SW 1271 (cell line): ENCODE measurements at places on chromosomes 1 and 21.

GRCh38 chr1:241844593-241844992, 3.4 kb upstream of the EXO1 start:
- DNase-seq, result no peak

- no peak for DNase-seq
Measured at GRCh38 chr1:89354205-89354604, 9.7 kb upstream of the GBP6 start.

GRCh38 chr1:221778125-221778524, 36.2 kb upstream of the DUSP10 start:
- no peak for DNase-seq

DNA sequence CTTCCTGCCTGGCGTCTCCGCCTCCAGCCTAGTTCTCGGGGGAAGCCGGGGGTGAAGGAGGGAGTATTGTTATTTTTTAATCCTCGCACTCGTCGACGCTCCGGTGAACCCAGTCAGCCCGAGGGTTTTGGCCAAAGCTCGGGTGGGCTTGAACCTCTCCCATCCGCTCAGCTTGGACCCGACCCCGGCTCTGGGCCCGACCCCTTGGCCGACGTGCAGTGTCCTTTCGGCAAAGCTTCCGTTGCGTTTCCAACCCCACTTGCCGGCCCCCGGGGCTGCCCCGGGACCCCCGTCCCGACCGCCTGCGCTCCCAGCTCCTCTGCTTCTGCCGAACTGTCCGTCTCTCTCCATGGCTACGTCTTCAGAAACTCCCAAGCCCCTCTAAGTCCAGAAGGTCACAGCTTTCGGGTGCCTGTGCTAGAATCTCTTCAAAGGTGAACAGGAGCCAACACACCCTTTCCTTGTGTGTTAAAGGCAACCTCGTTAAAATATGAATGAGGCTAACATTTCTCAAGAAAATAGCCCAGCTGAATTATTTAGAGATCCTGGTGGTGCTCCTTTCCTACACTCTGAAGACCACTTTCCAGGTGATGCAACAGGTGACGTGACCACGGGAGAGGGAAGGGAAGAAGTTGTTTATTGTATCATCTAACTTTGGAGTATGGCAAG, 647 bp downstream of the DESI2 start:
- DNase-seq, result no peak

- no peak for DNase-seq
Measured at GRCh38 chr1:201053155-201053860, 29.8 kb upstream of the KIF21B start.

DNA sequence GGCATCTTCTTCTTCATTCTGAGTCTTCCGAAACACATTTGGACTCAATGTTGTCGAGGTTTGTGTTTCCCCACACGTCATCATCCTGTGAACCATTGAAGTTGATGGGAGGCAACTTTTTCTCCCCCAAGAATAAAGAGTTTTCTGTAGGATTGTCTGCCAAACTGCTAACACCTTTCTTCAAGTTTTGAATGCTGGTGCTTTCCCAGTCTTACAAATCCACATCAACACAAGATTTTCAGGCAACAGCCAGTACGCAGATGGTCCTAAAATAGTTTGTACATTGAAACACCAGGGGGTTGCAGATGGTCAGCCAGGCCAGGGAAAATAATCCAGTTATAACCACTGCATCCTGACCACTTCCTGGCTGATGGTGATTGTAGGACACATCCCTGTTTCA, 187.9 kb downstream of the DISC1 start:
- DNase-seq, result no peak

DNA sequence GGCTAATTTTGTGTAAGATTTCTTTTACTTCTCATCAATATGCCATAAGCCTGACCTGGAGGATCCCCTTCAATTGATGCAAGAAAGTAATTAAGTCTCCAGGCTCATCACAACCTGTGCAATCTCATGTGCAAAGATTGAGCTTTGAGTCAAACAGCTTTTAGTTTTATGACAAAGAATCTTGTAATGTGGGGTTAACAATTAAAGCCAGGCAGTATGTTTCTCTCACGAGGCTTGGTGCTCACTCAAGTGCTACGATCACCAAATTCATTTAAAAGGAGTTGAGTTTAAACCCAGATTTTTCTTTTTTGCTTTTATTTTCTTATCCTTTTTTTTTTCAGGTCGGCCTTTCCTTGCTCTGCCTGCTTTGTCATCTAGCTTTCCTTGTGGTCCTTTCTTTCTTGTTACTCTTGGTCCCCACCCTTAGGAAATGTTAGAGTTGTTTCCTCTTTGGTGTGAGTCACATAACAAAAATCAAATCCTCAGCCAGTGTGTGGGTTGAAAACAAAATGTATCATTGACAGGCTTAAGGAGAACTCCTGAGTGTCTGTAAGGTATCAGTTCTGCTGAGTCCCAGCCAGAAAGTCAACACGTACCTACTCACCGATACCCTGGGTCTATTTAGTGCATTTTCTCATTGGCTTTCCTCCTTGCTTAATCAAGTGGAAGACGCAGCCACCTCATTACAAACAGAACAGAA, 1037.2 kb downstream of the ADGRL2 start:
- no peak for DNase-seq

DNA sequence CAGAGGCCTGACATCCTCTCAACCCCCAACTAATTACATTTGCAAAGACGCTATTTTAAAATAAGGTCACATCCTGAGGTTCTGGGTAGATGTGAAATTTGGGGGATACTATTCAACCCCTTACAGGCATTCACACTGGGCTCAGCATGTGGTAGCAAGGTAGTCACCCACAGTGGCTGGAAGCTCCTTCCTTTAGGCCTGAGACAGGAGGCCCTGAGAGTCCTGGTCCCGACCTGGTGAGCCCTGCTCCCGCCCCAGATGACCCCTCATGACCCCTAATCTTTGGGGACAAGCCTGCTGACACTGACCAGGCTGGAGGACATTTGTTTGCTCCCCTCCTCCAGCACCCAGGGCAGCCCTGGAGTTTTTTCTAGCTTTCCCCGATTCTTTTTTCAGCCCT, 225.9 kb downstream of the DYRK1A start:
- no peak for DNase-seq

DNA sequence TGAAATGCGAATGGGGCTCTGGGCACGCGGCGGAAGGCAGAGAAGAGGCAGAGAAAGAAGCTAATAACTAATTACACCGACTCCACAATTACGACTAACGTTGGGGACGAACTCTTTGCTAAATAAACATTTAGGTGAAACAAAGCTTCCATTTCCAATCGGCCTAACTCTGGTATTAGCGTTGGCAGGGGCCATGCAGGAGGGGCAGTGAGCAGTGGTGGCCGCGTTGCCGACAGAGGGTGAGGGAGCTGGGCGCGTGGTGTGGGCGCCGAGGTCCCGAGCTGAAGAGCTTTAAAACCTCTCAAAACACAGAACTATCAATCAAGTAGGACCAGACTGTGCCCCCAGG, 553 bp upstream of the NDUFV3 start:
- DNase-seq, result no peak

DNA sequence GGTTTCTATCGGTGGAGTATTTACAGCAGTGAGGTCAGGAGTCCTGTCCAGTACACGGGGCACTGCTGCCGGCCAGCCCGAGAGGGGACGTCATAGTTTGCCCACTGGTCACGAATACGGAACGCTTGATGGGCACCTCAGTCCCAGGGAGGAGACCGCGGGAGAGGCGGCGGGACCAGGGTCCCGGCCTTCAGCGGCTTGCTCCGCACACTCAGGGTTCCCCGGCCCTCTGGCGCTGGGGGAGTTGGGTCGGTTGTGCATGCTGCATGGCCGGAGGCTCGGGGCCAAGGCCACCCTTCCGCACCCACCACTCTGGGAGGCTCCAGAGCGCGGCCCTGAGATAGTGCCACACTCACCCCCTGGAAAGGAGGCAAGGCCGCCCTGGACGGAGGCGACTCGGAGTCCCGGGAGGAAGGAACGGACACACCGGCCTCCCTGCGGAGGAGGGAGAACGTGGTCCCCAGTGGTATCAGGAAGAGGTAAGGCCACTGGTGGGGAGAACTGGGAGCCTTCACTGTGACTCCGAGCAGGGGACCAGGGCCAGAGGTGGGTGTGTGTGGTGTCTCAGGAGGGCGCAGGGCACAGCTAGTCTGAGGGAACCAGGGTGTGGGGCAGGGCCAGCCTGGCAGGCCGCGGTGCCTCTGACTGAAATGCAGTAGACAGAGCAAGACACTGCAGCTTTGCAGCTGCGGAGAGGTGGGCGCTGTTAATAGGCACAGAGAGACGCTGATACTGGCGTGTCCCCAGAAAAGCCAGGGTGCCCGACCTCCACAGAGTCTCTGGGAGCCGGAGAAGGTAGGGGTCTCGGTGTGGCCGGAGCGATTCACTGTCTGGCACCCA, 28.6 kb upstream of the PRSS38 start:
- no peak for DNase-seq

- DNase-seq, result no peak
Measured at GRCh38 chr1:43217747-43218146, 45.6 kb downstream of the CFAP57 start.
